NCI-H1694 treated with DMSO at 0.1 percent for 48 hours (cell line): ENCODE measurements at places on chromosomes 11 and 22.
A peak's percentile ranks its signal among the peaks of the same experiment; 100 is the strongest.

- DNase-seq: no peak
These were observed 75.7 kb downstream of the CYB5R2 start for GRCh38 chr11:7597620-7598019.

DNA sequence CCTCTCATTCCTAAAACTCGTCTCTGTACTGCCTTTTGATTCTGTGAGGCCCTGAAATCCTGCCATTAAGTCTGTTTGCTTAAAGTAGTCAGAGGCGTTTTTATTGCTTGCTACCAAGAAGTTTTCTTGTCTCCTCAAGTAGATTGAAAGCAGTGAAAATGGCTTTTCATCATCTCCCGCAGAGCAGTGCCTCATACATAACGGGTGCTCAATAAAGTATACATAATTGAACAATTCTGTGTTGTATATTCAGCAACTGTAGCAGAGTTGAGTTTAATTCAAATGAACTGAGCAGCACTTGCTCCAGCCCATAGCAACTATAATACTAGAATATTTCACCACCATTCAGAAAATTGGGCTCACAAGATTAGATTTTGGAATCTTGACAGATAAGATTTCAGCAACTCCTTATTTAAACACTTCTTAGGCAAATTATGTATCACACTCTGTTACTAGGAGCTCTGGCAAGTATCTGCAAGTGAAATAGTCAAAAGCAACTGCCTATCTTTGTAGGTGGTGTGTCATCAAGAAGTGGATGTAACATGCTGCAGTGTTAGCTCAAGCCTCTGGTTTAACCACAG, 20.0 kb downstream of the FIBIN start:
- DNase-seq: no peak

DNA sequence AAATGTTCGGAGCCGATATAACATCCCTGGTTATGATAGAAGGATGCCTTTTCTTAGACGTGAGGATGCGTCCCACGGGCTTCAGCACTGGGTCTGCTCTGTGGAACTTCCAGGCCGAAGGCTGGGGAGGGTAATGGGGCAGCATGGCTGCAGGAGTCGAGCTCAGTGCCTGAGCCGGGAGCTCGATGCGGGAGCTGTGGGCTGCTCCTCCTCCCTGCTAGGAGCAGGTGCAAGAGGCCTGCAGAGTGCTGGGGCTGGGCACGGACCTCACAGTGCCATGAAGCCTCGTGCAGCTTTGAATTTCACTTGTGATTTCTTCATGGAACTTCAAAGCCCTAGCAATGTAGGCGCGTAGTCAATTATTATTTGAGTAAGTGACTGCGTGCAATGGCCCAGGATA, 6.0 kb downstream of the TUBA8 start:
- DNase-seq: no peak

GRCh38 chr11:44731685-44732430, 5.1 kb downstream of the TSPAN18 start:
- no peak for DNase-seq

DNA sequence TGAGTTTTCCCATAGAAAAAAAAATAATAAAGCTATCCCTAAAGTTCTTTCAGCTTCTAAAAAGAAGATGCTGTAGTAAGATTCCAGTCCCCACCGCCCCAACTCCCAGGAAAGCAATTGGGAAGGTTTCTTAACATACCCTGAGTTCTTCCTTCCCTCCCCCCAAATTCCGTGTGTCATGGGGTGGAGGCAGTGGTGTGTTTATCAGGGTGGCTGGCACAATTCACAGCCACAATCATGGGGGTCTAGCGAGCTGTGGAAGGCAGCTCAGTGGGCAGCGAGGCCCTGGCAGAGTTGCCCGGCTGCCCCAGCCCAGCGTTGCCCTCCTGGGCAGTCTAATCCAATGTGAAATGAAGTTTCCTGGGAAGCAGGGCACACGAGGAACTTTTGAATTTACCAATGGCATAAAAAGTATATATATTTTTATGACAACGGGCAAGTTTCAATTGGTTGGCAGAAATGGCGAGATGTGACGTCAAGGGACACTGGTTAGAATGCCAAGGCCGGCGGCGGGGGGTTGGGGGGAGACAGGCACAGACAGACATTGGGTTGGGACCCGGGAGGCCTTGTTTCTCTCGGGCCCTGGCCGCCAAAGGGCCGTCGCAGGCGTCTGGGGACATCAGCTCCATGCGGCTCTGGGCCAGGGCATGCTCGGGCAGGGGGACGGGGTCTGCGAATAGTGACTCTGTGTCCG, 80.7 kb upstream of the PPARA start:
- DNase-seq: peak; percentile 98

- DNase-seq: no peak
These were observed 548.3 kb downstream of the MIAT start for GRCh38 chr22:27205492-27206373.

- DNase-seq: no peak
These were observed 38.9 kb downstream of the MS4A2 start for GRCh38 chr11:60127311-60127811.

DNA sequence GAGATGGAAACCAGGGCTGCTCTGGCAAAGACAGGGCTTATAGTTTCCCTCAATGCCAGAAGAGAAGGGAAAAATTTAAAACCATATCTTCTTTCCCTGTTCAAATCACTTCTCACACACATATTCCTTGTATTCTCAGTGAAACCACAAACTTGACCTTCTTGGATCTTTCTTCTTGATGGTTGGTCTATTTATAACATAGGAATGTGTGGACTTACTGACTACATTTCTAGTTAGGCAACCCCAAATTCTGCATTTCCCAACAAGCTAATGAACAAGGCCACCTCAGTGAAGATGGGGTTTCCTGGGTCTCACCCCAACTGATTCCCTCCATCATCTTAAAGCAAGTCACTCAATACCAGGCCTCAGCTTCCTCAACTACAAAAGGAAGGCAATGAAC, 3.8 kb upstream of the QSER1 start:
- DNase-seq: no peak

DNA sequence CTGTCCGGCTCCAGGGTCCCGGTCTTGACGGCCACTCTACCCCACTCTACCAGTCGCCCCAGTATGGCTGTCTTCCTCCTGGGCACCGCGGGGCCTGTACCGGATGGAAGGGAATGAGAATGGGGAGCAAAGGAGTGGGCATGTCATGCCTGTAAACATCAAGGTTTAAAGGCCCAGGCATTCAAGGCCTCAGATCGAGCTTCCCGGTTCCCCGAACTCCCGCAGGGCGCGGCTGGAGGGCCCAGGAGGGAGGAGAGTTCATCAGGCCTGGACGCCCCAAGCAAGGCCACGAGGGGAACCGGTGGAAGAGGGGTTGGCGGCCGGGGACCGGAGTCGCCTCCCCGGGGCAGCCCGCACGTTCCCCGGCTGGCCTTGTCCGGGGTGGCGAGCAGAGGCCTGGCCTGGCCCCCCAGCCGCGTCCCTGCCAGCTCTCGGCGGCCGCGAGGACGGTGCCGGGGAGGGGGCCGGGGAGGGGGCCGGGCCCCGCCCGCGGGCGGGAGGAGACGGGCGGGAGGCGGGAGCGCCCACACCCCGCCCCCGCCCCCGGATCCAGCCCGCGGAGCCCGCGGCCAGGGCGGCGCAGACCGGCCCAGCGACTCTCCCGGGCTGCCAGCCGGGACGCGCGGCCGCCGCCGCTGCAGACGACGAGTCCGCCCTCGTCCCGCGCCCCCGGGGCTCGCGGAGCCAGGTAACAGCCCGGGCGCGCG, at the start of gene CDC42EP1:
CDC42EP1 (plus strand) TSS at position 580 of the 707 bp plus-strand sequence. CDS start 5,870 bp downstream, outside the sequence.
- DNase-seq: no peak

DNA sequence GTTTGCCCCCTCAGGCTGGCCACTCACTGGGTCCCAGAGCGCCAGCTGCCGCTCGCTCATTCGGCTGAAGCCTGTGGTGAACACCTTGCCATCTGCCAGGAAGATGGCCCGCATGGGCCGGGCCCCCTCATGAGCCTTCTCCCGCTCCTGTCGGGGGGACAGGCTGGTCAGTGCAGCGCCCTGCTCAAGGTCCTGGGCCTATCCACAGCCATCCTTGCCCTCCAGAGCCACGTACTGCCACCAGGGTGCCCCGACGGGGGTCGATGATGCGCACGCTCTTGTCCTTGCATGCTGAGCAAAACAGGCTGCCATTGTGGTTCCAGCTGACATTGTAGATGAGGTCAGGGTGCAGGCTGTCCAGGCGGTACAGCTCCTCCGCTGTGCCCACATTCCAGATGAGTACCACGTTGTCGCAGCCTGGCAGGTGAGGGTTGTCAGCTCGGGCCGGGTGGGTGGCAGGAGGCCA, 2.1 kb downstream of the CORO1B start:
- DNase-seq: no peak

GRCh38 chr11:10674440-10674855, 19.1 kb downstream of the IRAG1 start:
- DNase-seq: no peak

GRCh38 chr11:122399375-122399774, 256.1 kb upstream of the UBASH3B start:
- no peak for DNase-seq

GRCh38 chr22:37990862-37991261, 6.5 kb upstream of the SOX10 start:
- no peak for DNase-seq

DNA sequence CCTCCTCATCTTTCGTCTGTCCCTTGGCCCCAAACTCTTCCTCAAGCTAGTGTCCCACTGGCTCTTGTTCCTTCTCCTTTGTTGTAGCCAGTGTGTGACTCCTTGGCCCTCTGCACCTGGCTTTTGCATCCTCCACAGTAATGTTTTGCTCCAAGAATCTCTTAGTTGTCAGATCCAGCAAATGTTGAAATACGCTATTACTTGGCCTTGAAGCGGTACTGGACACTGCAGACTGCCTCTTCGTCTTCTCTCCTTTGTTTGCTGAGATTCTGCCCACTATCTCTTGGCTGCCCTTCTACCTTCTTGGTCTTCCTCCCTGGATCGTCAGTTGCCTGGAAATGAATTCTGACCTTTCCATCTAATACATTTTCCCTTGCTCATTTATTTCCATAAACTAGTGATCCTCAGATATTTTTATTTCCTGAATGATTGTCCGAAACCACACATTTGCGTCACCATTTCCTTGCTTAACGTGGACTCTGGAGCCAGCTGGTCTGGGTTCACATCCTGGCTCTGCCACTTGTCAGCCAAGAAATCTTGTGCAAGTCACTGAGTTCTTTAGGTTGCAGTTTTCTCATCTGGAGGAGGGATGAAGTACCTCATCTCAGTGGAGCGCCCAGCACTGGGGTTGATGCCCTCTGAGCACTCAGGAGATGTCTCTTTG, 113.6 kb downstream of the LDLRAD3 start:
- no peak for DNase-seq

GRCh38 chr22:44309647-44310046, 3.1 kb downstream of the SHISAL1 start:
- no peak for DNase-seq
